ENCODE measurements at places on chromosomes 5 and 9.
A peak's percentile ranks its signal among the peaks of the same experiment; 100 is the strongest.

DNA sequence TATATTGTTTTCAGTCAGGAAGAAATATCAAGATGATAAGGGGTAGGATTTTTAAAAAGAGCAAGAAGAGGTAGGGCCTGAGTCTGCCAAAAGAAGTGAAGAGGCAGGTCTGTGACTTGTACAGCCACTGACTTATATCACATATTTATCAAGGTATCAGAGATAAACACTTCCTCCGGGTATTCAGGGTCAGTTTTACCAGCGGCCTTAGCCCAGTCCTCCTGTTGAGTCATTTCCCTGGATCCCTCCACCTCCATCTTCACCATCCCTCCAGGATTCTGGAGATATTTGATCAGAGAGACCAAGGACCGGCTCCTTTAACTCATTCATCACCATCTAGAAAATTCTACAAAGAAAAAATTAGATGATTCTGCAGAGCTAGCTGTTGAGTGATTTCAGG lies 375.7 kb upstream of the TUSC1 start:
- no peak for DNase-seq

- no peak for DNase-seq
Measured at GRCh38 chr9:91157883-91158282, 203.8 kb downstream of the AUH start.

- no peak for DNase-seq
Measured at GRCh38 chr5:425714-426113, 17.3 kb upstream of the EXOC3 start.

DNA sequence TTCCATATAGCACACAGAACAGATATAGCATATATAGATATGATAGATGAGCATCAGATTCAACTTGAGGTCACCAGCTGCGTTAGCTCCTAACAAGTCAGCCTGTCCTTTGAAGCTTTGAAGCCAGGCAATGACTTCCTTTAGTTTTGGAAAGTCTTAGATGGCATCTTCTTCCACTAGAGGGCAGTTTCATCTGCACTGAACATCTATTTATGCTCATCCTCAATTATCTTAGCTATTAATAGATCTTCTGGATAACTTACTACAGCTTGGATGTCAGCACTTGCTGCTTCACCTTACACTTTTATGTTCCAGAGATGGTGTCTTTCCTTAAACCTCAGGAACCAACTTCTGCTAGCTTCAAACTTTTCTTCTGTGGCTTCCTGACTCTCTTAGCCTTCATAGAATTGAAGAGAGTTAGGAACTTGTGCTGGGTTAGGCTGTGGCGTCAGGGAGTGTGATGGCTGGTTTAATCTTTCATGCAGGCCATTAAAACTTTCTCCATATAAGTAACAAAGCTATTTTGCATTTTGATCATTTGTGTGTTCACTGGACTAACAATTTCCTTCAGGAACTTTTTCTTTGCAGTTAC lies 1401.4 kb downstream of the EFNA5 start:
- DNase-seq = no peak

DNA sequence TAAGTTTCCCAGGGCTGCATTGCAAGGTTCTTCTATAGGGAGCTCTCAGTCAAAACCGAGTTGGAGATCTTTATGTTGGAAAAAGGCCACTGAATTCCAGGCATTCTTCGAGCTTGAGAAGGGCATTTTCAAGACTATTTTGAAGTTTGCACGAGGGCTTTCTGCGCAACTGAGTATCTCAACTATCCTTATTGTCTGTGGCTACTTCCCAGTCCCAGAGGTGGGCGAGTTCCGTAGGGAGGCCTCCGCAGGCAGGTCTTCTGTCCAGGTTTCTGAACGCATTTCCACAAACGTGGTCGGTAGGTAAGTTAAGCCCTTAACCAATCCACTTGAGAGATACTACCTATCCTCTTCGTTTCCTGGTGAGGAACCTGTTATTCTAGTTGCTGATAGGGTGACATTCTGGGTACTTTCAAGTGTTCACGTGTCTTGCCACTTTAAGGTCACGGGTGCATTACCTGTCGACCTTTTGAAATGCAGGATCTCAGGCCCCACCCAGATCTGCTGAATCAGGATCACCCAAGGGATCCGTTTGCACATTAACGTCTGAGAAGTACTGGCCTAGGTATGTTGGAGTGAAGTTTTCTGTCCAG lies 51.4 kb upstream of the TJP2 start:
- DNase-seq = peak; percentile 42

- no peak for DNase-seq
Measured at GRCh38 chr9:110919050-110919435, 119.2 kb downstream of the LPAR1 start.

- DNase-seq = no peak
Measured at GRCh38 chr5:84281383-84281782, 103.3 kb downstream of the EDIL3 start.

DNA sequence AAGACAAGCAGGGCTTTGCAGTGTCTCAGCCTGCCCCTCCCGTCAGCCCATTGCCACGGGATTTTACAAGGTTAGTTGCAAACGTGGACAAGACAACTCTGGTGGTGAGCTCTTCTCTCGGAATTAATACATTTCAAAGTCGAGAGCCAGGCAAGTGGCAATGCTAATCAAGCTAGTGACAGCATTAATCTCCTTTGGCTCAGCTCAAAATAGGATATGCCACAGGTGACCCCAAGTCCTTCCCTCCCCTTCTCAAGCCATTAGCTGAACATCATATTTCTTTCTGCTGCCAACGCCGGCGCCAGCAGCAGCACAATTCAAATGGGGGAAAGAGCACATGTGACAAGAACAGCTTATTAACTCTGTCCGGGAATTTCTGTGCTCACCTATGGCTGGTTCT lies 190.1 kb downstream of the ATPSCKMT start:
- DNase-seq = no peak

DNA sequence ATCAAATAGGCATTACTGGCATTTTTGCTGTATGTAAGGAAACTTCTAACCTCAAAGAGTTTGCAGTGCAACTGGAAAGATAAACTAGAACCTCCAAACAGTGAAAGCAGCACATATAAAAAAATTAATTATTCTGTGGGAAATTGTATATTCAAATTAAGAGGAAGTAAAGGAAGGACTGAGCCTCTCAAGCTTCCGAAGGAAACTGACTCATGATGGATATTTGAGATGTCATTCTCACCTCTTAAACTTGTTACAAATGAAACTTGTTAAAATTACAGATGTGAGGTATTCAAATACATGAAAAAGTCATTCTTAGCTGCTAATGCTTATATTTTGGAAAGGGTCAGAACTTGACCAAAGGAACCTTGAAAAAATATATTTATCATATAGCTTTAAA lies 538.7 kb downstream of the PDE4D start:
- DNase-seq = no peak

GRCh38 chr5:96896276-96896675 lies 20.0 kb downstream of the ERAP2 start:
- no peak for DNase-seq

DNA sequence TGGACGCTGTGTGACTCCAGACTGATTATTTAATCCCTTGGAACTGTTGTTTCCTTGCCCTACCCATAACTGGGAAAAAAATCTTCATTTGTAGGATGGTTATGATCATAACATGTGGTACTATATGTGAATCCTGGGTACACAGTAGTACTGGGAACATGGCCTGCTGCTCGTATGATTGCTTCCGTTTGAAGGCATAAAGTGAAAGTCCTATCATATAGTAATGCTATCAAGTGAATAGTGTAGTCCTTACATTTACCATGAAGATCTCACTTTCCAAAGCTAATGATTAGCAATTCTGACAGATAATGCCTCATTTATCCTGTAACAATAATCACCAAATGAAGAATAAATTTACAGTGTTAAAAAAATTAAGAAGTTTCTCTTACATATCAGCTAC lies 53.2 kb downstream of the MEF2C start:
- no peak for DNase-seq

- no peak for DNase-seq
Measured at GRCh38 chr9:126986506-126986951, 71.9 kb downstream of the RALGPS1 start.

DNA sequence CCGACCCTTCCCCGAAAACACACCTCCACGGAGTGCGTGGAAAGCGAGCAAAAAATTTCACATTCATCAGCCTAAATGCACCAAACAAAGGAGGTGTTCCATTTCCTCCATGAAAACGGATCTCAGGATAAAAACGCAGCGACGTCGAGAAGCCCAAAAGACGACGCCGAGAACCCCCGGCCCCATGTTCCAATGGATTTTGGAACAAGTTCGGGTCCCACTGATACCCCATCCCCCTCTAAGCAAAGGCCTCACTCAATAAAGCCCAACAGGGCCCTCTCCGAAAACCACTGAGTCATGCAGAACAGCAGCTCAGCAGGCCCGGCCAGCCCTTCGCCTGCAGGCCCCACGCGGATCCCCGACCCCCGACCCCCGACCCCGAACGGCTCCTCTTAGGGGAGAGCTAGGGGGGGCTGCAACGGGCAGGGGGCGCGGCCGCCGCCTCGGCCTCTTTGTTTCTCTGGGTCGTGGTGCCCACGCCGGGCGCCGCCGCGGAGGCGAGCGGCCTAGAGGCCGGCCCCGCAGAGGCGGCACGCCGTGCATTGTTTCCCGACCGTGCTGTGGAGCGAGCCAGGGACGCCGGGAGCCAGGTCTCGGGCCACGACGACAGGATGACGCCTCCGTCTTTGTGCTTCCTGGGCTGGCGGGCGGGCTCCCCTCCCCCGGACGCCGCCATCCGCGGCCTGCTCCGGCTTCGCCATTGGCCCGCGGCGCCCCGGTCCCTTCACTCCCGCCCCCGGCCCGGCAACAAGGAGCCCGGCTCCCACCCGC lies 915 bp downstream of the ZFAND5 start:
- no peak for DNase-seq

- no peak for DNase-seq
Measured at GRCh38 chr9:123550012-123550411, 194.0 kb downstream of the CRB2 start.
